Lower leg skin (tissue), 4 donors: ENCODE measurements at places on chromosomes 3 and 15.

DNA sequence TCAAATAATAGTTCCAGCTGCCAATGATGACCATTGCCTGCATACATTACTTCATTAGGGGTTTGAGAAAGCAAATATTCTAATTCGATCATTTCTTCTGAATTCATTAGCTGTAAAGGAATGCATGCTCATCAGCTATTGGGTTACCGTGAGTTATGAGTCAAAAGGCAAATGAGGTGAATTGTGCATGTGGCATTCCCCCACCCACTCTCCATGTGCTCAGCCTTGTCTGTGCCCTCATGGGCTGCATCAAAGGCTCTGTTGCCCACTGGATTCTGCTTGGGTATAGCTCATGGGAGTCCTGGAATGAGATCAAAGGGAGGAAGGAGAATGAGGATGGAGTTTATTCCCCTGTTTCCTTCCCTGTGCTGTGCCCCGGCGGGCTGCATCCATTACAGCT, 99.3 kb upstream of the CHRNA7 start:
- DNase-seq: no peak

DNA sequence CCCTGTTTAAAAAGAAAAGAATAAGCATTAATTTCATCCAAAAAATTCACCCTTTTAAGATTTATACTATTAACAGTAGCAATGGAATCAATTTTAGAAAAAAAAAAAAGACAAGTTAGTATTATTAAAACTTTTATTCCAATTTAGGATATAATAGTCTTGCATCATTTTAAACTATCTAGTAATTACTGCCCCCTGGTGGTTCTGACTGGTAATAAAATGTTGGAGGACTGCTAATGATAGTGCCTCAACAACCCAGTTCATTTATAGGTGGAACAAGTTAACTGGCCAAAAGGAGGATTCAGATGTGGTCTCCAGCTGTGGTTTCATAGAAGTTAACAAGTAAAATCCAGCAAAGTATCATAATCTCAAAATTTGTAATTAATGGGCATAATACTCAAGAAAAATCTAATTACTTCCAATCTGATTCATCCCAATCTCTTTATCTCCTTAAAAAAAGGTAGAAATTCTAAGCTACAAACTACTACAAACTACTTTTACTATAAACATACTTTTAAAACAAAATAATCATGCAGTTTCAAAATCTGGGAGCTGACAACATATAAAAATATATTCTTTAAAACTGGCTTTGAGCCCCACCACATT, 30.7 kb upstream of the WDR49 start:
- DNase-seq: no peak

GRCh38 chr15:94080416-94080815, 150.9 kb upstream of the MCTP2 start:
- peak; percentile 52 for DNase-seq

DNA sequence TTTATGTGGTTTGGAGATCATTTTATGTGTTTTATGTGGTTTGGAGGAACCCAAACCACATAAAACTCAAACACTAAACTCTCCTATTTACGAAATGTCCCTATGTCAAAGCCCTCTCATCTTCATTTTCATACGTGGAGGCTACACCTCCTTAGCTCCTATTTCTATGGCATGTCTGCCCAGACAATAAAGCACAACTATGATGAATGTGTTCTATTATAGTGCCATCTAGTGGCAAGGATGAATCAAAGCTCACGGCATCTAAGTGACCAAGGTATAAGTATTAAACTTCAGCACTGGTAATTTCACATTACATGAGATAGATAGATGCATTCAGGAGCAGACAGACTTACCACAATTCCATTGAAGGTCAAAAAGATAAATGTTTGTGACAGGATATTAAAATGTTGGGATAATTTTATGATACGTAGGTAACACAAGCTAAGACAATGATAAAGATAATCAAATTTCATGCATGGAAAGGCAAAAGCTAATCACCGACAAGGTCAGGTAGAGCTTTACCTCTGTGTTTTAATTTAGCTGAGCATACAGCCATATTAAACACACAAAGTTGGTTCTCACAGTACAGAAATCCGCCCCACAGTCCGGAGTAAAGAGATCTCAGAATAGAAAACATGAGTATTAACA, 130.6 kb upstream of the FHIT start:
- no peak for DNase-seq

- no peak for DNase-seq
Measured at GRCh38 chr15:60418096-60418495, 20.3 kb upstream of the ANXA2 start.

GRCh38 chr3:65713016-65713415, 325.7 kb downstream of the MAGI1 start:
- DNase-seq: no peak

DNA sequence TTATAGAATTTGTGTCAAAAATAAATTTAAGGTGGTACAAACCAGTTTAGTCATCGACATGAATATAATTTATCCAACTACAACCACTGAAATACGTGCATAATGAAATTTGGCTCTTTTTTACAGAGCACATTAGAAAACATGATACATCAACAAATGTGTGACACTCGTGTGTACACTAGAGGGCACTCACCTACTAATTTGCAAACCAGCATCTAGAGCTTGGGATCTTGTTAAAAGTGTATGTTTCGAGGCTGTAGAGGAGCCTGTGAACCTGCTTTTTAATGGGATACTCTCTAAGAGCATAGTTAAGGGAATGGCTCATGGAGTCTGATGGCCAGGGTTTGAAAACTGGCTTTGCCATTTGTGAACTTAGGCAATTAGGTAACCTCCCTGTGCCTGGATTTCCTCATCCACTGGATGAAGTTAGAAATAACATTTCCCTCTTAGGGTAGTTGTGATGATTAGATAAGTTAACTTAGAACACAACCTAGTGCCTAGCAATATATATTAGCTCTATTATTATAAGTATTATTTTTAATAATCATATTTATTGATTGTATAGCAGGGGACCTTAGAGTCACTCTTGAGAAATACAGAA, 8.8 kb upstream of the CPOX start:
- no peak for DNase-seq

GRCh38 chr3:171336406-171336805, 123.8 kb downstream of the TNIK start:
- DNase-seq: no peak

DNA sequence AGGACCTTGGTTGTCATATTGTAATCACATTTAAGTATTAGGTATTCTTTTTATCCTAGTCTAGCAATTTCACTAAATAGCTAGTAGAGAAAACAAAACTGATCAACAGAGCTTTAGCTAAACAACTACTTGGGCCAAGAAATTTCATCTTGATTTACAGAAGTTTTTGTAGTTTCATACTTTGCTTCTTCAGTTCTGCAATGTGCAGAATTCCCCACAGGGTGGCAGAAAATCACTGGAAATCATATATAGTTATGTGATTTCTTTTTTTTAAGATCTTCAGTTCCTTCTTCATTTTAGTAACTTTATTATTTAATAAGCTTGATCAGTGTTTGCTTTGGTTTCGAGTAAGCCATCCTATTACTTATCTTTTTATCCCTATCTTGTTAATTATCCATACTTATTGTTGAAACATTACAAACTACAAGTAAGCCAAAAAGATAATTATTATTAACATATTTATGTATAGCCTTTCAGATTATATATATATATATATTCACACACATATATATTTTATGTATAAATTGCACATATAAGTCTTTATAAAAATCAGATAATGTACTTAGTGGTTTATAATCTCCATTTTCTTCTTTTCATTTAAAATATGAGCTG, 2.2 kb upstream of the BNIP2 start:
- no peak for DNase-seq

GRCh38 chr15:75172284-75172820, 29.3 kb upstream of the C15orf39 start:
- no peak for DNase-seq

DNA sequence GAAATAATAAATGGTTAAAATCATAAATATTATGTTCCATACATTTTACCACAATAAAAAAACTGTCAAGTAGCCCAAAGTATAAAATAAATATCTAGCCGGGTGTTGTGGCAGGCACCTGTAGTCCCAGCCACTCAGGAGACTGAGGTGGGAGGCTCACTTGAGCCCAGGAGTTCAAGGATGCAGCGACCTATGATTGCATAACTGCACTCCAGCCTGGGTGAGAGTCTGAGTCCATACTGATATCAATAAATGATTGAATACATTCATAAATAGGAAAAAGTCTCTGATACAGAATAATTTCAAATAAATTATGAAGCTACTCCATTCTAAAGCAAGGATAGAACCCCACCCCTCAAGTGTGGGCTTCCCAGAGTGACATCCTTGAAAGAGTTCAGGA, 68.5 kb upstream of the GATA2 start:
- DNase-seq: no peak

GRCh38 chr3:70833239-70833960, 521.0 kb upstream of the MDFIC2 start:
- DNase-seq: no peak

GRCh38 chr3:125108833-125109535, 53.2 kb upstream of the HEG1 start:
- no peak for DNase-seq

DNA sequence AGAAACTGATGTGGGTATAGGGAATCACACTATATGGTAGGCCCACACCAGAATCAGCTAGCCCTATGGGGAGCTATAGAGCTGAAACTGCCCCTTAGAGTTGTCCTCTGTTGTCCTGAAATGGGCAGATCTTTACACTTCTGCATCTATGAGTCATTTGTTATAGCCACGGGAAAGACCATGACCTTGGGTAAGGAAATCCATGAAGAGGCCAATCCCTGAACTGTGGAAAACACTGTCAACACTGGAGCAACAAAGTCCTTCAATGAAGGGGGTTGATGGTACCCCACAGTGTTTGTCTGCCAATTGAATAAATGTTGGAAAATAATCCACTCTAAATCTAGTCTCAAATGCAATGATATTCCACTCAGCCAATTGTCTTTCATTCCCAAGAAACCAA, 5.2 kb upstream of the CD200R1 start:
- DNase-seq: no peak

DNA sequence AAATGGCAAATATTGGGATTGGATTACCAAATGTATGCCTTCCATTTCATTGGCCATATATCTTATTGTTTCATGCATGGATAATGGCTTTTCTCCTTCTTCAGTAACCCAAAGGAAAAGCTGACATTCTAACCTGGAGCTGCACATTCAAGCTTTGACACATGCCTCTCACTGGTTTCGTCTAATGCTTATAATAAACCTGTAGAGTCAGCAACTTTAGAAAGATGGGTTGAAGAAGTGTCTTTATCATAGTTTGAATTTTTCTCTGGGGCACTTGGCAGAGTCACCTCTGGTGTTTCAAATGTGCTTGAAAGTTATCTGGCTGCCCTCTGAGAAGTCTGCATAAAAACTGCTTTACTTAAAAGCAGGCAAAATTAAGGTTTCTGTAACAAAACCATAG, 55.4 kb upstream of the GOLGA8A start:
- no peak for DNase-seq

DNA sequence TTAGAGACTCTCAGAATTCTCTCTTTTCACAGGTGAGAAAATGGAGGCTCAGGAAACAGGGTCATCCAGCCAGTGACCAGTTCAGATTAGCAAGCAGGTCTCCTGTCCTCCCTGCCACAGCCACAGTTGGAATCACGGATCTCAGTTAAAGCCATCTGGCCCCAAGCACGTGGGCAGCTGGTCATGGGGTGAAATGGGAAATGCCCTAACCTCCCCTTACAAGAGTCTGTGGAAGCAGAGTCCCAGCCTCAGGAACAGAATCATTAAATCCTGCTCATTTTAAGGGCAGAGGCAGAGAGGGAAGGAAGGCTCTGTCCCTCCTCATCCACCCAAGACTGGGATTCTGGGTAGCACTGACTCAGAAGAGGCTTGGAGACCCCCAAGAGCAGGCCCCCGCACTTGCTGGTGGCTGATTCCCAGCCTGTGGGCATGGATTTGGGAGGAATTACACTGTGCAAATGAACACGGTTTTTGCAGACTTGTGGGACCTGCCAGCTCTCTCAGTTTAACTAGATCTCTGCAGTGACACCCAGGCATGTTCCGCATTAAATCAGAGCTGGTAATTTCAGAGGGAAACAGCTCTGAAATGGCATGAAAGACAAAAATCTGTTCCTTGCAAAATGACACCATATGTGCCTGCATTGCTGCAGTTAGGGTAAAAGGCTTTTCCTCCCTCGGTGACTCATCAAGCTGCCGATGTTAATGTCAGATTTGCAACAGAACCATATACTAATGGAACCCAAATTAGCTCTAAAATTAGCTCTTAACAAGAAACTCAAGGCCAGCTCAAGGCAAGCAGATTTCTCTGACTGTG, 89.0 kb downstream of the BDH1 start:
- DNase-seq: no peak

DNA sequence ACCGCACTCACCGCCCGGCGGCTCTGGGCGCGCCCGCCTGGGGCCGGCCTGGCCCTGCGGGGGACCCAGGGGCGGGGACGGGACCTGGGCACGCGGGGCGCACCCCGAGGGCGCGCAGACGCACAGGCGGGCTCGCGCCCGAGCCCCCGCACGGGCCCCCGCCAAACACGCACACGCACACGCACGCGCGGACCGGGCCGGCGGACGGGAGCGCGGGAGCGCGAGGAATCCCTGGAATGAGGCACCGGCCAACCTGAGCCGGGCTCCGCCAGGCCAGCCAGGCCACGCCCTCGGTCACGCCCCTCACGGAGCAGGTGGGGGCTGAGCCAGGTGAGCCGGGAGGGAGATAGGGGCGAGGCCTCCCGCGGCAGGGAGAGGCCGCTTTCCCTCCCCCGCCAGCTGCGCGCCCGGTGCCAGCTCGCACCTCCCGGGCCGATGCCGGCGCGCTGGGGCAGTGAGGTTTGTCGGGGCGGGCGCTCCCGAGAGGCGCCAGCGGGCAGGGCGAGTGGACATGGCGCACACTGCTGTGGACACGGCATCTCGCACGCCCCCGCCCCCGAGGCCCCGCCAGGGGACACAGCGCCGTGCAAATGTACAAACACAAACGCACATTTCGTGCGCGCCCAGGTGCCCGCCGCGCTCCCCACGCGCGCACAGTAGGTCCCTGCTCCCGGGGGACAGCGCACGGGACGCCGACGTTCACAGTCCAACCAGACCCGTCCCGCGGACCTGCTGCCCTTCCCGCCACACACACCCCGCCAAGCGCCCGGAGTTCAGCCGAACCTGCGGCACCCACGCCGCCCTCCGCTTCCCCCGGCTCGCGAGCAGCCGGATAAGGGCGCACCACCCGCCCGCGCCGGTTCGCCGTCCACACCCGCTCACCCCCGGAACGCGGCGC, 75.9 kb upstream of the VGLL4 start:
- peak; percentile 96 for DNase-seq

DNA sequence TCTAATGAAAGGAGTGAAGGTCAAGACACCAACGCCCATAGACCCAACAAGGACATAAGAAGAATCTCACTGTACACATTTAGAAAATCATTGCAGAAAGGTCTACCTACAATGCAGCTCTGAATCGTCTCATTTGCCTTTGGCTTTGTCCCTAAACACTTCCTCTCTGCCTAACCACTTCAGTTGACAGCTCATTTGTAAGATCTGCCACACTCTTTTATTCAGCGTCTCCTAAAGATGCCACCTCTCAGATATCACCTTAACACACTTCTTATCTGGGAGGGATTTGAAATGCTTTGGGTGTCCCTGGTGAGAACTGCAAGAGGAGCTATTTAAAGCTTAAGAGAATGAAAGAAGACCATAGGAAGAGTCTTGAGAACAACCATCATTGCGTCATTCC, 38.7 kb downstream of the RAB27A start:
- DNase-seq: no peak
